ENCODE measurements at places on chromosomes 11 and 22. TPM values are rescaled to one million over a fixed set of nuclear protein-coding genes. Genes with fewer than 3 reads are reported as not detected.

RELT gene
- 13.1 TPM for total RNA-seq

- DNase-seq, result peak; percentile 83
These were observed 5.3 kb downstream of the CASP12 start for GRCh38 chr11:104892723-104893511.

GRCh38 chr11:48142889-48143288 lies 73.7 kb upstream of the OR4B1 start:
- no peak for DNase-seq

DNA sequence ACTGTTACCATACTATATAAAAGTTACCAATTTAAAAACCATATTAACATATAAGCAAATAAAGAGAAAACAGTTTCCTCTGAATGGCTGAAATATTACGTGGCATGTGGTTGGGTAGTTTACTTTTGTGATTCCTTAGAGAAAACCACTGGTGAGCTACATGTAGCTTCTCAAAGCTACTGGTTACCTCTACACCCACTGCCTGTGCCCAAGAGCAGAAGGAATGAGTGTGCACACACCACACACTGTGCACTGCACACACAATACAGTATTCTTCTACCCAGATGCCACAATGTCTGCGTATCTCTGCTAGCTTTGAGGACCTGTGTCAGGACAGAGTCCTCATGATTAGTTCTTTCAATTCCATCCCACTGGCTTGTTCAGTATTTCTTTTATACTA lies 25.5 kb upstream of the YPEL1 start:
- DNase-seq, result no peak

- DNase-seq, result no peak
These were observed 10.8 kb downstream of the FAM227A start for GRCh38 chr22:38645430-38645829.

RBFOX2 gene
- total RNA-seq, result 129 TPM

PSMC3 gene
- total RNA-seq, result 202 TPM

All from endothelial cell of umbilical vein (primary cell).